HS-27A (cell line): ENCODE measurements at places on chromosomes 3 and 15.

GRCh38 chr15:101781928-101782327, 21.4 kb upstream of the OR4F6 start:
- DNase-seq = no peak

- no peak for DNase-seq
These were observed 3.9 kb upstream of the NR2E3 start for GRCh38 chr15:71806452-71806931.

GRCh38 chr3:72615776-72616175, 232.5 kb downstream of the SHQ1 start:
- no peak for DNase-seq

DNA sequence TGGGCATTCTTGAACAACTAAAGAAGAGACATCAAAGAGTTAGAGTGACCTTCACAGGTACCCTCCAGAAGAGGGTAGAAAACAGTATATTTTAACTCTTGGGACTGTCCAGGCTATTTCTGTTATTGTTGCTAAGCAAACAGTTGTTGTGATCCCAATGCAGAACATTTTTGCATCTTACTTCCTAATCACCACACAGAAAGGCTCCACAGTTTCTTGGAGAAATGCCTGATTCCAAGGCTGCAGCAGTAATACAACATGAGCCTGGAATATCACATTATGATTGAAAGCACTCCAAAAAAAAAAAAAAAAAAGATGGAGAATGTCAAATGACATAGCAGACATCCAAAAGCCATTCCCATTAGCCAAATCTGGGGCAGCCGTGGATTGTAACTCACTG, 195.6 kb downstream of the CTNNB1 start:
- no peak for DNase-seq

- no peak for DNase-seq
These were observed 128.9 kb downstream of the KLF13 start for GRCh38 chr15:31455499-31455898.

GRCh38 chr3:30694148-30694547, 87.7 kb downstream of the TGFBR2 start:
- no peak for DNase-seq

GRCh38 chr3:187183210-187183862, 13.9 kb upstream of the RTP1 start:
- no peak for DNase-seq

- no peak for DNase-seq
These were observed 165.5 kb downstream of the ECT2 start for GRCh38 chr3:172915911-172916514.

- no peak for DNase-seq
These were observed 19.2 kb downstream of the P3H2 start for GRCh38 chr3:190101320-190102011.

- DNase-seq = no peak
These were observed 184.1 kb downstream of the MECOM start for GRCh38 chr3:169479314-169479939.

GRCh38 chr3:153166206-153166605, 4.2 kb downstream of the RAP2B start:
- DNase-seq = no peak

GRCh38 chr3:14137445-14137844, 12.6 kb downstream of the TMEM43 start:
- no peak for DNase-seq

- DNase-seq = no peak
These were observed 37.3 kb upstream of the LEKR1 start for GRCh38 chr3:156788846-156789245.

DNA sequence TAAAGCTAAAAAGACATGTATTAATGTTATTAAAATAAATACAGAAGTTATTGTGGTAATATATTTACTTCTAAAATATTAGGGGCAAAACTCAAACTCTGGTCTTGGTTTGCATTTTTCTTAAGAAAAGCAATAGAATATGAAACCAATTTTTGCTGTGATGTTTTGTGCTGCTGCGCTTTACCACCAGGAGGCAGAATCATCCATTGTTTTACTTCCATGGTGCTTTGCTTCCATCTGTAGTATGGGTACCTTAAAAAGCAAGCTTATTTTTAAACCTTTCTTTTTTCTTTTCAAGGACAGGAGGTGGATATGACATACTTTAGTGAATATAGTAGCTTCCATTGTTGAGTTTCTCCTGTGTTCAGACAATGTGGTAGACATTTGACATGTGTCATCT, 46.6 kb upstream of the MRPL3 start:
- no peak for DNase-seq

- DNase-seq = no peak
These were observed 64.3 kb downstream of the RYK start for GRCh38 chr3:134186391-134186790.

- peak; percentile 92 for DNase-seq
These were observed 117.0 kb downstream of the P3H2 start for GRCh38 chr3:190003681-190004123.

DNA sequence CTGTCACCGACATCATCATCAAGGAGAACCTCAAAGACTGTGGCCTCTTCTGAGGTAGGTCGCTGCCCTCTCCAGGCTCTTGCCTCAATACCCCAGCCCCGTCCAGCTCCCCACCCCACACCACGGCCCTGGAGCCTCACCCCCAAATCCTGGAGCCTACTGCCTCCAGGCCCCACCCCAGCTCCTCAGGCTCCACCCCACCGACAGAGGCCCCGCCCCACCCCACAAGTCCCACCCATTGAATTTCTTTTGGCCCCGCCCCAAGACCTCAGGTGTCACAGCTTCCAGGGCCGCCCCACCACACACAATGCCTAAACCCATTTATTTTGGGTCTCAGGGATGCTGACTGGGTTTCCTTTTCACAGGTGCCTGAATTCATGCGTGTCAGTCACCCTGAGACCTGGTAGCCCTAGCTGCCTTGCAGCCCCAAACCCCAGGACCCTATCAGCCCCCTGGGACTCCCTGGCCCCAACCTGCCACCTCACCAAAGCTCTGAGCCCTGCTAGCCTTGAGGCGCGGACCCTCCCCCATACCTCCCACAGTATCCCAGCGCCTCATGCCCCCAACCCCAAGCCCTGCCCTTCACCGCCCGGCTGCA, 3.6 kb downstream of the GNAT1 start:
- no peak for DNase-seq

- DNase-seq = no peak
These were observed 61.9 kb downstream of the SERP1 start for GRCh38 chr3:150484410-150484809.

- DNase-seq = no peak
These were observed 167.5 kb downstream of the SUCLG2 start for GRCh38 chr3:67486883-67487282.

GRCh38 chr3:87375231-87375682, 98.9 kb upstream of the POU1F1 start:
- DNase-seq = no peak

GRCh38 chr15:35442742-35443141, 103.2 kb downstream of the DPH6 start:
- DNase-seq = no peak

GRCh38 chr3:71175691-71176365, 407.7 kb downstream of the FOXP1 start:
- DNase-seq = no peak

GRCh38 chr3:183506674-183507320, 48.7 kb downstream of the KLHL6 start:
- no peak for DNase-seq
